ENCODE measurements at places on chromosomes 16 and 17.

DNA sequence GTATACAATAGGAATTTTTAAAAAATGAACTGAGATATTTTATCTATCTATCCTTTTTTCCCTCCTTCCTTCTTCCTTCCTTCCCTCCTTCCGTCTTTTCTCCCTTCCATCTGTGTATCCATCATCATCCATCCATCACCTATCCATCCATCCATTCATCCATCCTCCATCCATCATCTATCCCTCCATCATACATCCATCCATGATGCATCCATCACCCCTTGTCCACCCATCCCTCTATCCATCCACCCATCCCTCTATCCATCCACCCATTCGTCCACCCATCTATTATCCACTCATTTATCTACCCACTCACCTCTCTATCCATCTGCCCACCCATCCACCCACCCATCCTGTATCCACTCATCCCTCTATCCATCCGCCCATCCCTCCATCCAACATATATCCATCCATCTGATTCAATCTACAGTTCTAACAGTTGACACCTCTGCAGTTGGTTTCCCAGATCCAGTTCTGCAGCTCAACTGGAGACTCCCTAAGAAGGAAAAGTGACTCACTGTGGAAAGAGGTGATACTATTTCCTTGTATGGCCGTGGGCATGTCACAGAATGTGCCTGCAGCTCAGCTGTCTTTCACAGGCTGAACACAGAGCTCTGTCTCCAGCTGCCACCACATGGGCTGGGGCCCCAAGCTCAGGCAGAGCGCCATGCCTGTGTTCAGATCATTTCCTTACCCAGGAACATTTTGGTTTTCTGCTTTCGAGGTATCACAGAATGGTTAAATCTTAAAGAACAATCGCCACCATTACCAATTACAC lies 130.8 kb downstream of the XYLT1 start:
- DNase-seq = no peak

DNA sequence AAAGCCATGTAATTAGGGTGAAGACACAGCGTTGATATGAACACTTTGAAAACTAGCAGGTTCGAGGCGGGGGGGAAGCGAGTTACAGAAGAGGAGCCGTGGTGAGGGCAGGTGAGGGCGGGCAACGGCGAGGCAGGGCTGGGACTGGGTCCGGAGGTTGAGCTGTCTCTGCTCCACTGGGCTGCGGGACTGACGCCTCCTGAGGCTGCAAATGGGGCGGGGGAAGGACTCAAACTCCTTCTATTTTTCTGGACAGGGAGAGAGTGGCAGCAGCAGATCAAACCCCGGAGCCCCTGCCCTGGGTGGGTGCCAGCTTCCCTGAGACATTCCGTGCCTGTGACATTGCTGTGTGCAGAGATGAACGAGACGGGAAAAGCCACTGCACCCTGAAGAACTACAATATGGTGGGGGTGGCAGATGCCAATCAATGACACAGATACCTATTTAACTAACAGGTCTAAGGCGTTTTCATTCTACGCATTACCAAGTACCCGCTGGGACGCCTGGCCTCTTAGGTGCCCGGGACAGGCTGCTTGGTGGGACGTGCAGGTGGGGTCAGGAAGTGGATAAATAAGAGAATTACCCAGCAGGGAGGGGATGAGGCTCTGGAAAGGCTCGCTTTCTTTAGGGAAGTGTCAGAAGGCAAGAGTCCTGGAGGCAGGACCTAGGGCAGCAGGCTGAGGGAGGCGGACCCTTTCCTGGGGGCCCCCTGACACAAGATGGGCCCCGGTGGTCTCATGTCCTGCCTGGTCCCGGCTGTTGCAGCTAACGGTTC lies 30.4 kb downstream of the RPH3AL start:
- no peak for DNase-seq

- DNase-seq = no peak
Measured at GRCh38 chr17:38870259-38871165, 654 bp downstream of the LASP1 start.

DNA sequence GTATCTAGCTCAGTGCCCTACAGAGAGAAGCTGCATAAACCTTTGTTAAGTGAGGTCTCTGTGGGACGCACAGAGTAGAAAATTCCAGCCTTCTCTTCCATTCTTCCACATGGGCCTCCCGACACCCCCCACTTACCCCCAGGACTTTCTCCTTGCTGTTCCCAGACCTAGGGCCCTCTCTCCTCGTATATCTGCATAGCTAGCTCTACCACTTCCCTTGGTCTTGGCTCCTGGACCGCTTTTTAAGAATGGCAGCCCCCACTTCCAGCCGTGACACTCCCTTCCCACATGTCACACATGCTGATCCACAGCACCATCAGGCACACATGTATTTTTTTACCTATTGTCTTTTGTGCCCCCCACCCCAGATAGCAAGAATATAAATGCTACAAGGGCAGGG lies 16.7 kb upstream of the FOXJ1 start:
- DNase-seq = peak; percentile 64

- no peak for DNase-seq
Measured at GRCh38 chr16:77500286-77500598, 65.4 kb upstream of the ADAMTS18 start.

- DNase-seq = no peak
Measured at GRCh38 chr16:20380782-20381181, 23.8 kb downstream of the PDILT start.

GRCh38 chr16:18789515-18789849 lies 652 bp downstream of the RPS15A start:
- no peak for DNase-seq

DNA sequence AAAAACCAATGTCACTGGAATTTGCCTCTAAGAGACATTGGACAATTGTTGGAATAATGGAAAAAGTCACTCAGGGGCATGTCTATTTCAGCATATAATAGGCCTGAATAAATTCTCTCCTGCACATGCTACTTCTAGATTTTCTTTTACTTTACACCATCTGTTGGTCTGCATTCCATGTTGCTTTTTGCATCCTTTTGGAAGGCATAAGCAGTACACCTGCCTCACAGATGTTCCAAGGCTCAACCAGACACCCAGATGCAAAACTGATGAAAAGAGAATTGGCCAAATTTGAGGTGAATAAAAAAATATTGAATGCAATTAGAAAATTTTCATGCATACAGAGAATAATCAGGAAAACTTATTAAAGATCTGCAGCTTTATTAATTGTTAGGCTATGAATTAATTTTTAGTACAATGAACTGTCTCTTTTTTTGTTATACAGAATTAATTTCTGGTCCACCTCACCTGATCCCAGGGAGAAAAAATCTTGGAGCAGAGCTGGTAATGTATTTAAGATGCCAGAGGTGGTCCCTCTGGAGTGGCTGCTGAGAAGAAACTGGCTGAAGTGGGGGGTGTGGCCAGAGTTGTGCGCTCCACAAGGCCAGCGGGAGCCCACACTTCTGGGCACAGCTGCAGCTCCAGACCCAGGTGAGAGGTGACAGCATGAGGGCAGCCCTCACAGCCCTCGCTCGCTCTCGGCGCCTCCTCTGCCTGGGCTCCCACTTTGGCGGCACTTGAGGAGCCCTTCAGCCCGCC lies 778.6 kb downstream of the CDH11 start:
- DNase-seq = no peak

DNA sequence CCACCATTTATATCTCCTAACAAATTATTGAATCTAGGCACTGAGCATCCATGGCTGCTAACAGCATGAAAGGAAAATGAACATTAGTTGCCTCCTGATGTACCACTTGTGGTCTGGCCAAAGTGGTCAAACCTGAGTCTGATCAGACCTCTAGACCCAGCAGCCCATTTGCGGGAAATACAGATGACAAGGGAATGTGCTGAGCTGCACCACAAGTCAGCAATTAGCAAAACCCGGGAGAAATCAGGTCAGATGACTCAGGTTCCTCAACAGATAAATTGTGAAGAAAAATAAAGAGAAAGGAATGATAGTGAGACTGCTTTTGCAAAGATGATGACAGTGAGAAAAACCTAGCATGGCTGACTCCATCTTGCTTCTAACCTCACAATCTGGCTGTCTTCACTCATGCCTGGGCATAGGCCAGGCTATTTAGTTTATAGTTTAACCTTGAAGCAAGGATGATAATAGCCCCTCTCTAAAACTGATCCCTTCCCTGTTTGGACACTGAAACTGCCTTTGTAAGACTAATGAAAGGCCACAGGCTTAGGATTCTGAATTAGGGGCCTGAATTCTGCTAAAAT lies 142.7 kb upstream of the ASIC2 start:
- DNase-seq = no peak

GRCh38 chr16:18969050-18969854 lies 14.5 kb upstream of the TMC7 start:
- no peak for DNase-seq

DNA sequence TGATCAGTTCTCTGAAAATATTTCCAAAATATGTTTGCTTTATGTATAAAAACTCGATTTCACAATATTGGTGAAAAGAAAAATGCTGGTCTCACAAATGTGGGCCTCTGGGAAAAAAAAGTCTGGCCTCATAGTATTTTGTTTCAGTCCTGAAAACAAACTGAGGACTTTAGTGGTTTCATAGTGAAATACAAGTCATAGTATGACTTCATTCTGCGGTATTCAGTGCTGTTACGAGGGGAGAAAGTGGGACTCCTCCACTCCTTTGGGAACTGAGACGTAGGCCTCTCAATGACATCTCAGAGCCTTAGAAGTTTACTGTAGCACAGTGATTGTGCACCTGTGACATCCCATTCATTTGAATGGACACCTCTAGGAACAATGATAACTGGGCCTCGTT lies 56.0 kb downstream of the CYB561 start:
- no peak for DNase-seq

GRCh38 chr17:72064606-72065193 lies 56.1 kb upstream of the SOX9 start:
- DNase-seq = no peak

- no peak for DNase-seq
Measured at GRCh38 chr16:56013962-56014552, 138.9 kb upstream of the CES5A start.

DNA sequence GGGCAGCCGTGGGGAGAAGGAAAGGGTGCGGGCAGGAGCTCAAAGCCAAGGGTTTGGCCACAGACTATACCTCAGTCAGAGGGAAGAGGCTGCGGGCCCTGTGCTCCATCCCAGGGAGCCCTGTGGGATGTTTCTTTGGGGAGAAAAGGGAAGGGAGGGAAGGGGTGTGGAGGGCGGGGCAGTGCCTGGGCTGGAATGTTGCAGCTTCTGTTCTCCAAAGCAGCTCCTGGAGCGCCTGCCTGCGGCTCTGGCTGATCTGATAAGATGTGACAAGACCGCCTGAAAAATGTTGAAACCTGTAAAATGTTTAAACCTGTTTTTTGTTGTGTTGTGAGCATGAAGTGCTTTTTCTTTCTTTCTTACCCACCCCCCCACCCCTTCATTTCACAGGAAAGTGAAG lies 32.8 kb downstream of the WNT3 start:
- DNase-seq = no peak

DNA sequence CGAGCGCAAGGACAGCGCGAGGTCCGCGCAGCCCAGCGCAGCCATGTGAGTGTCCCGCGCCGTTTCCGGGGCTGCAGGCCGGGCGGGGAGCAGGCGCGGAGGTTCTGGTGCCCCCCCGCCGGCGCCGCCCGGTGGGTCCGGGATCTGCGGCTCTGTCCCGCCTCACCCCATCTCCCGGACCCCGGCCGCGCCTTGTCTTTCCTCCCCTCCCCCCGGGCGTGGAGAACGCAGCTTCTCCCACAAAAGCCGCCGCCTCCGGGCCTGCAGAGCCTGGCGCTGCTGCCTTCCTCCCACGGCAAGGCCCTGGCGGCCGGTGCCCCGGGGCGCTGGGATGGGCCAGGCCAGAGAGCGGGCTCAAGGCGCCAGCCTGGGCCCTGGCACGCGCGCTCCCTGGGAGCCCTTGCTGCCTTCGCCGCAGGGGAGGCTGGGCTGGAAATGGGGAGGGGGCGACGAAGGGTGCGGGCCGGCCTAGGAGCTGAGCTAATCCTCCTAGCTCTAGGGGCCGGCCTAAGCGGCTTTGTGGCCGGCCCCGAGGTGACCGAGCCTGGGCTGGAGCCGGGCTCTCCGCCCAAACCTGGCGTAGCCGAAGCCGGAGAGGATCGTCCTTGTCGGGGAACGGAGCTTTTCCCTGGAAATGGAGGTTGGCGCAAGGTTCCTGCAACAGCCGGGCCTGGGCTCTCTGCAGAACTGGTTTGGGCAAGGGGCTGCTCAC lies 397 bp downstream of the RIPOR1 start:
- no peak for DNase-seq

DNA sequence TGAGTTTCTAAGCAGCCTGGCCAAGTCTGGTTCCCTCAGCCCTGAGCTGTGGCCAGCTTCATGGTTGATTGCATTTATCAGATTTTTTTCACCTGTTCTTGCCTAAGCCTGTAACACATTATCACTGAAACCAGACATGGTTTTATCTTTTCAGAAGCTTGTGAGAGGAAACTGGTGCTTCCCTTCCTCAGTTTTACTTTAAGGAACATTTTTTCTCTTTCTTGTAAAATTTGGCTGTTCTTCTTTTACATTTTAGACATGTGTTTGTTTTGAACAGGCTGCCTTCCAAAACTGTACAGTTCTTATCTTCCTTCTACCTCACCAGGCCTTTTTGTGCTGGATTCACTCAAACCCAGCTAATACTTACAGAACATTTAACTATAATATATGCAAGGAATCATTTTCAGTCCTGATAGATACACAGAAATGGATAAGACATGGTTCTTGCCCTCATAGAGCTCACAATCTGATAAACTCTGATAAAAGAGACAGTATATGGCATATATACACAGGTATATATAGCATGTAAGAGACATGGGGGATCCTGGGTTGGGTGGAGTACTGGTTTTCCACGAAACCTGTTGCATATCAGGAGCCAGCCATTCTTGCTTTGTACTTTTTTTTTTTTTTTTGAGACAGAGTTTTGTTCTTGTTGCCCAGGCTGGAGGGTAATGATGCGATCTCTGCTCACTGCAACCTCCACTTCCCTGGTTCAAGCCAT lies 44.5 kb downstream of the ZNRF1 start:
- DNase-seq = no peak

GRCh38 chr17:72812823-72813222 lies 279.7 kb downstream of the SLC39A11 start:
- no peak for DNase-seq

DNA sequence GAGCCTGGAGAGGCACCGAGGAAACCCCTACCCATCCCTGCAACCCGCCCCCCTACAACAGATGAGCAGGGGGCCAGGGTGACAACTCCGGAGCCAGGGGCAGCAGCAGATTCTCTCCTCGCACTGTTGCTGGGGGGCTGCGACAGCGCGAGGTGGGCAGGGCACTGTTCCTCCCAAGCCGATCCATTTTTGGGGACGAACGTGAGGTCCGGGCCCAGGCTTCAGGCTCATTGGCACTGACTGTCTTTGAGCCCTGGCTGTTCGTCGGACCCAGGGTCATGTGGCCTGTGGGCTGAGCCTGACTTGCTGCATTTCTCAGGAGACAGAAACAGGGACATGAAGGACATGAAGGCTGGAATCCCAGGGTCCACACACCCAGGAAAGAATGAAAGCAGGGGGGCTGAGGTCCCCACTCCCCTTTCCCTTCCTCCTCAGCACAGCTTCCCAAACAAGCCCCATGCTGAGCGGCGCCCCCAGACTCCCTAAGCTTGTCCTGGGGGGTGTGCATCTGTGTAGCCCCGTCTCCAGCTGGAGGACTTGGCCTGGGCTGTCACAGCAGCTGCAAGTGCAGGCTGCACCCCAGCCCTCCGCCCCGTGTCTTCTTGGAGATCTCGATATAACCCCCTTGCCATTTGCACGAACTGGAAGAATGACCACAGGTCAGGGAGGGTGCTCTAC lies 18.7 kb downstream of the CEP295NL start:
- no peak for DNase-seq

- DNase-seq = no peak
Measured at GRCh38 chr16:18932243-18932987, 6.2 kb upstream of the SMG1 start.

GRCh38 chr16:50857881-50858280 lies 116.0 kb downstream of the CYLD start:
- DNase-seq = peak; percentile 56

GRCh38 chr16:827513-827912 lies 27.0 kb upstream of the GNG13 start:
- DNase-seq = no peak
